ENCODE measurements at places on chromosomes 12 and 14. TPM values are rescaled to one million over a fixed set of nuclear protein-coding genes. Genes with fewer than 3 reads are reported as not detected.

GRCh38 chr12:49201595-49202295, 12.9 kb upstream of the TUBA1A start:
- DNase-seq, result no peak

DNA sequence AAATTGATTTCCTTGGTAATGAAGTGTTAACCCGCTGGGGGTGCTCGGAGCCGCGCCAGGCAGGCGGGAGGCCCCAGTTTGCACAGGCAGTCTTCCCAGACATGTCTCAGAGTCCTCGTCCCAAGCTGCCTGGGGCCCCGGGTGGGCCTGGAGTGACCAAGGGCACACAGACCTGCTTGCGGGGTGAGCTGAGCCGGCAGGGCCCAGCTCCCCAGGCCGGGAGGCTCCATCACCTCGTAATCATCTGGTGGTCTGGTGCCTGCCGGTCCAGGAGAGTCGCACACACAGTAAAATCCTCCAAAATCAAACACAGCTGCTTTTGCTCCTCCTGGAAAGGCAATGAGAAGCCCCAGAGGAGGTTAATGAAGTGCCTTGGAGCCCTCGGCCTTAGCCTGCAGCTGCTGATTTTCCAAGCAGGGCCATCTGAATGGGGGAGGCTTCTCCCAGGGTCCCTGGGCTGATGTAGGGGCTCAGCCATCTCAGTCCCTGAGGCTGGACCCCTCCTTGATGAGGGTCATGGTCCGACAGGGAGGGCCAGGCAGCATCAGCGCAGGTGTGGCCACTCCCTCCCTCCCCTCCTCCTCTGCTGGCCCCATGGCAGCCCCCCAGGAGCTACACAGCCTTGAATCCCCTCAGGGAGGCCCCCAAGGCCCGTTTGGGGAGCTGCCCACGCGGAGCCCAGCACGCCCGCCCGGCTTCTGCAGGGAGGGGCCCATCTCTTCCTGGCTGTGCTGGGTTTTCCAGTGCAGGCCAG, 39.4 kb upstream of the FBRSL1 start:
- DNase-seq, result no peak

DNA sequence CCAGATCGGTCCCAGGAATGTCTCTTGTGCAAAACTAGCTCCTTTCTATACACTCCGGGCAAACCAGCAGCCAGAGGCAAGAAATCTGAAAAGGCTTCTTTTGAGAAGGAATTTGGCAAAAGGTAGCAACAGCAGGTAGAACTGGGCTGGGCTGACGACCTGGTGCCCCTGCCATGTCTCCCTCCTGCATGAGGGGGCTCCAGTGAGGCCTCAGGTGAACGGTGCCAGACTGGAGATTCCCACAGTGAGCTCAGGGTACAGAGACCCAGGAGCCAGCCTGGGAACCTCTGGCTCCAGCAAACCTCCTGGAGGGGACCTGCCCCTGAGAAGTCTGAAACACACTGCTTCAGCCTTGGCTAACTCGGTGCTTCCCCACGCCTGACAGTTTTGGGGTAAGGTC, 10.8 kb downstream of the ITPK1 start:
- no peak for DNase-seq

GRCh38 chr14:102095871-102096568, 9.2 kb upstream of the HSP90AA1 start:
- DNase-seq, result no peak

- DNase-seq, result no peak
Measured at GRCh38 chr12:63826006-63826585, 18.4 kb upstream of the SRGAP1 start.

DNA sequence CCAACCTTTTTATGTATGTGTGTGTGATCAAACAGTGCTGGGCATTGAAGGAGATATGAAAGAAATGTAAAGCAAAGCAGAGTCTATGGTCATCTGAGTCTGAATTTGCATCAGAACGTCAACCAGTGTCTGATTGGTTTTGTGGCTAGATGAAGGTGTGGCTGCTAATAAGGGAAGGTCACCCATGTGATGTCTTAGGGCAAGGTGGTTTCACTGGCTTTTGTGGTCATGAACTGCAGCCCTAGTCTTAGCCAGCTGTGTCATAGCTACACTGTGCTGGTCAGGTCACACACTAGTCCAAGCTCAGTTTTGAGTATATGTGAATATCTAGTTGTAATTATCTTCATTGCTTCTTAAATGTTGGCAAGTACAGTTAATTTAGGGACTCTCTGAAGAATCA, 105.8 kb downstream of the TGFB3 start:
- no peak for DNase-seq

GRCh38 chr12:123389560-123390351, 5.8 kb downstream of the KMT5A start:
- DNase-seq, result peak; percentile 39

GRCh38 chr12:105764216-105764835, 374.4 kb downstream of the NUAK1 start:
- no peak for DNase-seq

GRCh38 chr12:55142669-55143565, 16.7 kb downstream of the OR9K2 start:
- no peak for DNase-seq

DNA sequence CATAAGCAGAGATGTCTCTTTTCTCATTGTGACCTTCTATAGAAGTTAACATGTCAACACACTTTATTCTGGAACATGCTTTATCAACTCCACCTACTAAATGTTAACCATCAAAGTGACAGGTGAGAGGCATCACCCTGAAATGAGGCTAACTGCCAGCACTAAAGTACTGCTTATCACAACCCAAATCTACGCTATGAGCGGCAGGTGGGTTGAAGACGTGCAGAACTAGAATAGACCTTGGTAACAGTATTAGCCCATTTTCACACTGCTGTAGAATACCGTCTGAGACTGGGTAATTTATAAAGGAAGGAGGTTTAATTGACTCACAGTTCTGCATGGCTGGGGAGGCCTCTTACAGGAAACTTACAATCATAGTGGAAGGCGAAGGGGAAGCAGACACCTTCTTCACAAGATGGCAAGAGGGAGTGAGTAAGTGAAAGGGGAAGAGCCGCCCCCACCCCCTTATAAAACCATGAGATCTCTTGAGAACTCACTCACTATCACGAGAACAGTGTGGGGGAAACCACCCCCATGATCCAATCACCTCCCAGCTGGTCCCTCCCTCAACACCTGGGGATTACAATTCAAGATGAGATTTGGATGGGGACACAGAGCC, 359.0 kb downstream of the SEC23A start:
- DNase-seq, result no peak

- DNase-seq, result no peak
Measured at GRCh38 chr12:122852336-122853275, 17.3 kb downstream of the HIP1R start.

DNA sequence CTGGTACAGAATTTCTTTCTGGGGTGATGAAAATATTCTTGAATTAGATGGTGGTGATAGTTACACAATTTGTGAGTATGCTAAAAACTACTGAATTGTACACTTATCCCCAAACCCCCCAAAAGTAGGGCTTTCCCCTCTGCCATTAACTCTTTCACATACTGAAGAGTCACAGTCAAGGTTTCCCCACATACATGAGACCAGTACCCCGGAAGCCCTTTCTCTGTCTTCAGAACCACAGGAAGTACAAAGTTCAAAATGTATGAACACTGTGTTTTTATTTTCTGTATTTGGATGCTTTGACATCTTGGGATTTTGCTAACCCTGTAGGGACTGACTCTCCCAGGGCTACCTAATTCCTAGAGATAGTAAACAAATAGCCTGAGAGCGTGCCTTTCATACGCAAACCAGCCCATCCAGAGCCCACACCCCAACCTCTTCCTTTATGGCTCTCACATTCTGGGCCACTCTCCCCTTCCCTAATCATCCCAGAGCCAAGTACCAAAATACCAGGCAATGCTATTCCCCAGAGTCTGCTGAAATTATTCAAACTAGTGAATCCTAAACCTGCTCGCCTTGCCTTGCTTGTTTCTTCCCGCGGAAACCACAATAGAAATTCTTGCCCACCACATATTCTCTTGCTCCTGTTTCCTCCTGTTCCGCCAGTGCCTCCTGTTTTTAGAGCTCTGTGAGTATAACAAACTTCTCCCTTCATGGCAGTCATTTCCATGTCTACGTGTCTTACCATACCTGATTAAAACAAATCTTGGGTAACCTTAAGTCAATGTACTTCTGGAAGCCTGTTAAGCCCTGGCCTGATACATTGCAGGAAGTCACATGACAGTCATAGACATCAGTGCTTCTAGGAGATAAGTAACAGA, 524.8 kb downstream of the FUT8 start:
- no peak for DNase-seq

DNA sequence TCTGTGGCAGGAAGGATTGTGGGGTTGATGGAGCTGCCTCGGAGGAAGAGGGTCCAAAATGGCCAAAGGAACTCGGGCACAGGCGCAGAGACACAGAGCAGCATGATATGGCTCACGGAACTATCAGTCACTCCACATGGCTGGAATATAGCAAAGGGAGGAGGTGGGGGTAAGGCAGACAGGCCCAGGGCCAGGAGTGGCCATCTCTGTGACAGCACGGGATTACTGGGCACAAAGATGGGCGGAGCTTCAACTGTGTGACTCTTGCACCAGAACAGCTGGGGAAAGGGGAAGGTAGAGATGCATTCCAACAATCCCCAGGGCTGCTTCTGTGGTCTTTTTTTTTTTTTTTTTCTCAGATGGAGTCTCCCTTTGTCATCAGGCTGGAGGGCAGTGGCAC, 24.8 kb upstream of the EML1 start:
- DNase-seq, result no peak

- DNase-seq, result no peak
Measured at GRCh38 chr12:123744836-123745235, 17.3 kb upstream of the DNAH10 start.

DNA sequence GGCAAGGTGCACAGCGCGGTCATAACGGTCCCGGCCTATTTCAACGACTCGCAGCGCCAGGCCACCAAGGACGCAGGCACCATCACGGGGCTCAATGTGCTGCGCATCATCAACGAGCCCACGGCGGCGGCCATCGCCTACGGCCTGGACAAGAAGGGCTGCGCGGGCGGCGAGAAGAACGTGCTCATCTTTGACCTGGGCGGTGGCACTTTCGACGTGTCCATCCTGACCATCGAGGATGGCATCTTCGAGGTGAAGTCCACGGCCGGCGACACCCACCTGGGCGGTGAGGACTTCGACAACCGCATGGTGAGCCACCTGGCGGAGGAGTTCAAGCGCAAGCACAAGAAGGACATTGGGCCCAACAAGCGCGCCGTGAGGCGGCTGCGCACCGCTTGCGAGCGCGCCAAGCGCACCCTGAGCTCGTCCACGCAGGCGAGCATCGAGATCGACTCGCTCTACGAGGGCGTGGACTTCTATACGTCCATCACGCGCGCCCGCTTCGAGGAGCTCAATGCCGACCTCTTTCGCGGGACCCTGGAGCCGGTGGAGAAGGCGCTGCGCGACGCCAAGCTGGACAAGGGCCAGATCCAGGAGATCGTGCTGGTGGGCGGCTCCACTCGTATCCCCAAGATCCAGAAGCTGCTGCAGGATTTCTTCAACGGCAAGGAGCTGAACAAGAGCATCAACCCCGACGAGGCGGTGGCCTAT, 875 bp downstream of the HSPA2 start:
- DNase-seq, result peak; percentile 28

- DNase-seq, result no peak
Measured at GRCh38 chr12:1272142-1272541, 281.1 kb downstream of the ERC1 start.

GRCh38 chr14:24160850-24161804, at the start of gene IRF9:
Gene IRF9, plus strand, starts transcription at chr14:24161265. Its CDS starts 880 bp downstream, at chr14:24162145.
- peak; percentile 95 for DNase-seq

- no peak for DNase-seq
Measured at GRCh38 chr12:116194935-116195431, 82.5 kb downstream of the MED13L start.

DNA sequence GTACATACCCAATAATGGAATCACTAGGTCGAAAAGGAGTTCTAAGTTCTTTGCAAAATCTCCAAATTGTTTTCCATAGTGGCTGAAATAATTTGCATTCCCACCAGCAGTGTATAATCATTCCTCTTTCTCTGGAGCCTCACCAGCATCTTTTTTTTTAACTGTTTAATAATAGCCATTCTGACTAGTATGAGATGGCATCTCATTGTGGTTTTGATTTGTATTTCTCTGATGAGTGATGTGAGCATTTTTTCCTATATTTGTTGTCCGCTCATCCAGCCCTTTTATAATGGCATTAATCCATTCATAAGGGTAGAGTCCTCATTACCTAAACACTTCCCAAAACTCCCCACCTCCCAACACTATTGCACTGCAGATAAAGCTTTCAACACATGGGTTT, 278.3 kb downstream of the SEC23A start:
- DNase-seq, result no peak

- peak; percentile 48 for DNase-seq
Measured at GRCh38 chr14:58299401-58300330, 1.3 kb downstream of the ARID4A start.

DNA sequence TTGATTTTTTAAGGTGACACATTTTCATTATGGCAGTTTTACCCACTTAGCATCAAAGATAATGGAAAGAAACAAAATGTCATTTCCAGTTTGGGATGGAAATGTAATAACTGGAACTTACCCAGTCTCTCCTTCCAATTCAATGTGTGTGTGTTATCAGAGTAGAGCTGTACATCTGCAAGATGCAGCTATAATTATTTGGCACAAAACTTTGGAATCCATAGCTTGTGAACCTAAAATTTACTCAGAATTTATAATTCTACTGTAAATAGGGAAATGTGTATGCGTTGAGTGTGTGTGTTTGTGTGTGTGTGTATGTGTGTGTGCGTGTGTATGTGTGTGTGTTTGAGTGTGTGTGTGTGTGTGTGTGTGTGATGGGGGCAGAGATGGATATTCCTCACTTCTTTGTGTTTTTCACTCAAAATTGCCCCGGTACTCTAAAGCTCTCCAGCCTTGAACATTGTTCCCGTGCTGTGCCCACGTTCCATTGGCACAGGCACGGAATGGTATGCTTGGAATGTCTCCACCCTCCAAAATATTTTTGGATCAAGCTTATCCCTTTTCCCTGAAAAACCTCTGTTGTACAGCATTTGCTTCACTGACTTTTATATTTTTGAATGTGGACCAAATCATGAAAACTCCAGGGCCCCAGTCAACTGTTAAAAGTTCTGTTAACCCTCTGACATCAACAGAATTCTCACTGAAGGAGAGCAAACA, 150.2 kb upstream of the BMP4 start:
- no peak for DNase-seq

DNA sequence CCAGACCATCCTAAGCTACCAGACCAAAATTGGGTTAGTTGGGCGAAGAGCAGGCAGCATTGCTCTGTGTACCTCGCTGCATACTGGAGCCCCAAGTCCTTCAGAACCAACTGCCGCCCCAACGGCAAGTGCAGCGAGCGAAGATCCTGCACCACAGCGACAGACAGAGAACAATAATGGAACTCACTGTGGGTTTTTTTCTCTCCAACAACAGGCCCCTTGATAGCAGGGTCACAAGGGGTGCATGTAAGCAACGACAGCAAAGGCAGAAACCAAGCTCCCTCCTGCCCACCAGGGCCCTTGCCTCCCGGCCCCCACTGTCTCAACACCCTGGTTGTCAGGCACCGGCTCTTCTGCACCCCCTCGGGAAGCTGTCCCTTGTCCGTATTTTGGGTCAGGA, 39.0 kb downstream of the RNF34 start:
- DNase-seq, result no peak

GRCh38 chr12:40156021-40156764, 50.3 kb upstream of the SLC2A13 start:
- DNase-seq, result no peak

GRCh38 chr12:125683748-125684381, 618.6 kb downstream of the AACS start:
- no peak for DNase-seq

C12orf50 gene
- 0.28 TPM for total RNA-seq

STXBP6 gene
- total RNA-seq, result 4.5 TPM

OR11H6 gene
- total RNA-seq, result not detected

SOAT2 gene
- total RNA-seq, result not detected

TMPRSS12 gene
- total RNA-seq, result not detected

ADAMTS20 gene
- not detected for total RNA-seq

STX2 gene
- 23.4 TPM for total RNA-seq

CATSPERB gene
- total RNA-seq, result 0.57 TPM

RGS6 gene
- 0.66 TPM for total RNA-seq

TDG gene
- total RNA-seq, result 24.2 TPM

All from ovary (tissue), 10 donors.